ENCODE measurements at places on chromosomes 7 and 10.

GRCh38 chr7:66152371-66153191 is 37.9 kb downstream of the CRCP start:
- DNase-seq, result no peak

- DNase-seq, result peak; percentile 49
Observed at GRCh38 chr10:12214763-12215218, 18.8 kb downstream of the CDC123 start.

GRCh38 chr7:74344786-74345185 is 55.6 kb downstream of the CLIP2 start:
- DNase-seq, result no peak

DNA sequence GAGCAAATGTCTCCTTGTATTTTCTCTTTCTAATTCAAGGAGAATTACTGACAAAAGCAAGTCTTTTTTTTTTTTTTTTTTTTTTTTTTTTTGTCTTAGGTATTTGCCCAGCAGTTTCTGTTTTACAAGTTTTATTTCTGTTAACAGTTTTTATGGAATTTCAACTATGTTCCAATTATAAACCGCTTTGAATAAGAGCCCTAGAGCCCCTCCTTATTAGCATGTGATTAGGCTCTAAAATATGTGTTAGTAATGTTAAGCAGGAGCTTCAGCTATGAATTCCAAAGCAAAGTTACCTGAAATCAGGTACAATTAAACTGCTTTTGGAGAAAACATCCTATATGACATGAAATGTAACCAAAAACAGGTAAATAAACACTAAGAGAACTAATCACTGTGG is 997.0 kb upstream of the POT1 start:
- DNase-seq, result no peak

DNA sequence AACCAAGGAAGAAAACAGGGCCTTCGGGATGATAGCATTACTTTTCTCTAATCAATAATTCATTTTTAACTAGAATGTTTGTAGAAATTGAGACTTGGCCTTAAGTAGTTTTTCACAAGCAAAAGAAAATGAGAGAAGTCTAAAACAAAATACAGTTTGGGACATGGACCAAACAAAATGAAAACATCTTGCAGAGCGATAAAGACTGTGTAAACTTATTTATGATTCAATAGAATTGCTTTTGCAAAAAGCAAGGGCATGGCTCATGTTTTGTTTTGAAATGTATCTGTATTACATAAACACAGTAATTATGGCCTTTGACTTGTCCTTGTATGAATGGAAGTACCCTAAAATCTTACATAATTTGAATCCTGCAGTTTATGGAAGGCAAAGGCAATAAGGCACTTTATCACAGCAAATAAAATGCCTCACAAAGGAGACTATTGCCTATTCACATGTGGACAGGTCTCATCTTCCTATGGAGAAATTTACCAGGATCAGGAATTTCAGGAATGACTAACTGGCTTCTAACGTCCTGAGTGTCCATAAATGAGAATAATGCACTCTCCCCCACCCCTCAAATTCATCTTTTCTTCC is 295.2 kb downstream of the PTEN start:
- DNase-seq, result no peak

DNA sequence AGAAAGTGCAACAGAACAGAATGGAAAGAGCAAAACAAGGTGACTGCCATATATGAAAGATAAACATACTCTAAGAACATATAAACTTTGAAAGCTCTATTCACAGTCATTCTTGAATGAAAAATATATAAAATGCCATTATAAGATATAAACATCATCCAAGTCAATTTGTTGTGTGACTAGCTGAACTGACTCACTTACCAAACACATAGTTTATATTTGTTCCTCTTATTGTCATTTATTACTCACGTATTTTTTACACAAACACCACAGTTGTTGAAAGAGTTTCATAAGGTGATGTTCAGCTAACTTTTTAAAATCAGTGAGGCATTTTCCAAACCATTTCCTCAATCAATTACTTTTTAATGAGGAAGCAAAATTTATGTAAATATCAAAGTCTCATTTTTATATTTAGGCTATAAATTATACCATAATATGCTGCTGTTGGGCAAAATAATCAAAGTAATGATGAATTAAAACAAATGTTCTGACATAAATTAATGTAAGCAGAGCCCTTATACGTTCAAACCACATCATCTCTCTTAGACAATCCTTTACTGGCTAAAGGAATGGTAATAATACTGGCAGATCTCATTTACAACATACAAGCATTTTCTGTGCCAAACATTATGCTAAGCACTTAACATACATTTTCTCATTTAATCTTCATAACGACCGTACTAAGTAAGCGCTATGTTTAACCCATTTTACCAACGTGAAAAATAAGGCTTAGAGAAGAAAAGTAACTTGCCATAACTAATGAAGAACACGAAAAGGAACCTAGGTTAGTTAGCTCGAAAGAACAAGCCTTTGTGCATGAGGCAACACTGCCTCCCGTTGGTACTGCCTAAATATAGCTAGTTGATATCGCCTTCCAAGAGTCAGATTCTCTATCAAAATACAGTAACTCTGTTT is 7.3 kb downstream of the LRRN3 start:
- peak; percentile 59 for DNase-seq

GRCh38 chr10:98720551-98720950 is 273.8 kb upstream of the HPS1 start:
- no peak for DNase-seq

- DNase-seq, result no peak
Observed at GRCh38 chr10:78507510-78508160, 474.0 kb downstream of the RPS24 start.

DNA sequence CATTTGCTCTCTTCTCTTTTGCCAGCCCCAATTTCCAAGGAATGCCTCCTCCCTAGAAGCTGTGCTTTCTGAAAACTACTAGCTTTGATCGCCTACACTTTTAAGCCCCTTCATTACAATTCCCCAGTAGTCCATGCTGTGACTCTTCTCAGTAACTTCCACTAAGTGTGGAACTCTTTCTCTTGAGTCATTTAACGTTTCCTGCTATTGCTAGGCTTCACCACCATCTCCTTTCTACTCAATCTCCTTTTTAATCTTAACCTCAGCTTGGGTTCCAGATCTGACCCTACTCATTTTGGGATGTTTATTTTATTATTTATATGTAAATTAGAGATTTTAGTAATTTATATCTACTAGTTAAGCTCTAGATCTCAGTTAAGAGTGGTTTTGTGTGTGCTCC is 14.4 kb upstream of the SEMA3D start:
- DNase-seq, result no peak

GRCh38 chr7:151046603-151047573 is 1.4 kb upstream of the ASIC3 start:
- no peak for DNase-seq

DNA sequence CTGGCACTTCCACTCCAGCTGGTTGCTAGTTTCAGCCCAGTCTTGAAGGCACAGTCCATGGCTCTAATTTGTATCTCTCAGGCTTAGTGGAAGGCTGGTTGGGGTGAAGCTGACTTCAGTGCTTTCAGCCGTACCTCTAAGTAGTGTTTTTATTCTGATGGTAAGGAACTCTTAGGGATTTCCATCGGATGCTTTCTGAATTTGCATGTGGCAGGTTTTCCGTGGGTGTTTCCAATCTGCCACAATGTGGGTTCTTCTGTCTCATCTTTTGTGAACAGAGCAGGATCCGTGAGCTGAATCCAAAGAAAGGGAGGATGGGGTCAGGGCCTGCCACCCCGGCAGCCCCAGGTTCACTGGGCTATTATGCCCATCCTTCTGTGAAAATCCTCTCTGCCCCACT is 607.9 kb upstream of the MKI67 start:
- DNase-seq, result no peak

DNA sequence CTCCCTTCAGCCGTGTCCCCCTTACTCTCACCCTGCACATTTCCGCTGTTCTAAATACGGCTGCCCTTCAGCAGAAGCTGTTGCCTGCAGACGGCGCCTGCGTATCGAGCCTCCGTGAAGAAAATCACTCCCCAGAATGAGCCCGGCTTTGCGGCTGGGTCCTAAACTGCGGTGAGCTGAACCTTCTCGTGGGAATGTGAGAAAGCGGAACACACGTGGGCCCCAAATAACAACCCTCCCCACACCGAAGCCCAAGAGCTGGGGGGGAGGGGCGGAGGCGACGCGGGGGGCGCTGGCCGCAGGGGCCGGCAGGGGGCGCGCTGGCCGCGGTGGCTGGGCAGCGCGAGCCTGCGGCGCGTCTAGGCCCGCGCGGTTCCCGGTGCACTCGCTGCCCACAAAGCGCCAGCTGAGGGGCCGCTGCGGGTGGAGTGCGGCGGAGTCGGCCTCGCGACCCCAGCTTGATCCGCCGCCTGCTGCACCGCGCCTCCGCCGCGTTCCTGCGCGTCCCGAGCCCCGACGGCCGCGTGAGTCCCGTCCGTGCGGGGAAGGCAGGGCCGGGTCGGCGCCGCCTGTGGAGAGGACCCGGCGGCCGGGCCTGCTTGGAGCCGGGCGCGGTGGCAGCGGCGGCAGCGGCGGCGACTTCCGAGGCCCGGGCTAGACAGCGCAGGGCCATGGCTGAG is at the start of gene ZNF398:
Gene ZNF398 (plus strand): TSS at position 382 of the 680 bp plus-strand sequence. CDS start 290 bp downstream, at position 672.
- peak; percentile 86 for DNase-seq

DNA sequence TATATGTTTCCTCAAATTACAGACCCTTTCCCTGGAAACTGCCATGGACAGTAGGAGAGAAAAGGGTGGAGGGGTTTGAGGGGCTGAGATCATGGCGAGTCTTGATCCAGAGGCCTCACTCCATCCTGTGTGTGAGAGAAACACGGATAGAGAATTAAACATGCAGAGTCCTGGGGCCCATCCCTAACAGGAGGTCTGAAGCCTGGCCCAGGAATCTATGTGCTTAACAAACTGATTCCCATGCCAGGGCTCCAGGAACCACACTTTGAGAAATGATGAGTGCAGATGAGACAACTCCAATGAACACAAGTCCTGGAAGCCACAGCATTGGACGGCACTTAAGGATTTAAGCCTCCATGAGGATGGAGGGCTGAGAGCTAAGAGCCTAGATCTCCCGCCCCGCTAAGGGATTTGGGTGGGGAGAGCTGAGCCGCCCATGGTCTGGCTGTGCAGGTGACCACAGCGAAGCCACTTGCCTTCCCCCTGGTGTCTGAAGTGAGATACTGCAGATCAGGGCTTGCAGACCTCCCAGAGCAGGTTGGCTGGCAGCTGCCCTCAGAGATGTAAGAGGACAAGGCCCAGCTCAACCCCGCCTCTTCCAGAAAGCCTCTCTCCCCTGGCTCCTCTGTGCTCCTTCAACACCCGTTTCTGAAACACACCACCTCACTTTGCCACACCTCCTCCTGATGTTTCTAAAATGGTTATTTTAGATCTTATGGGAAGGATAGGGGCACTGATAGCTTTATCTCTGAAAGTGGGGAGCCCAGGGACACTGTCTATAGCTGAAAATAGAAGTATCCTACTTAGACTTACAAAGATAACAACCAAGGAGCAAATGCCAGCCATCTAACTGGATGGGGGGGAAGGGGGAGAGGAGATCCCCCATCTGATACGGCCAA is 24.8 kb upstream of the EIF5AL1 start:
- peak; percentile 42 for DNase-seq

DNA sequence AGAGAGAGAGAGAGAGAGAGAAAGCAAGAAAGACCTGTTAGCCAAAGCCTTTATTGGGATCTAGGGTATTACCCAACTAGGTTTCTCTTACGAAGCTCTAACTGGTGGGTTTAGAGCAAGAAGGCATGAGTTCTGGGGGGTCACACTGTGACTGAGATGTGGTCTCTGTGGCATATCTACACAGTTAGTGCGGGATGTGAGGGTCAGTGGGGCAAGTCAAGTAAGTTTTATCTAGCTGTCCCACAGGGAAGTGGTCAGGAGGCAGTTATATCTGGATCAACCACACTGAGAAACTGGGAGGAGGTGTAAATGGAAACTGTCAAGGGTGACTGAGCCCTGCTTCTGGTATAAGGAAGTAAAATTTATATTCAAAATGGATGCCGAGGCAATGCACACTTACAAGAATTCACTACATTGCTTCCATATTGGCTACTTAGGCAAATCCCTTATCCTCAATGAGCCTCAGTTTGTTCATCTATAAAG is 331.6 kb upstream of the HPS1 start:
- no peak for DNase-seq

- DNase-seq, result no peak
Observed at GRCh38 chr7:16299853-16300252, 121.5 kb downstream of the CRPPA start.

GRCh38 chr10:30556189-30556588 is 73.4 kb downstream of the LYZL2 start:
- DNase-seq, result no peak

GRCh38 chr10:119505588-119506315 is 36.8 kb downstream of the RGS10 start:
- no peak for DNase-seq

GRCh38 chr10:14087566-14087965 is 243.2 kb downstream of the FRMD4A start:
- no peak for DNase-seq

GRCh38 chr7:32479574-32480200 is 10.5 kb downstream of the LSM5 start:
- DNase-seq, result peak; percentile 21

GRCh38 chr7:26101361-26102151 is 50.4 kb upstream of the NFE2L3 start:
- no peak for DNase-seq

GRCh38 chr10:101772017-101772894 is 3.7 kb downstream of the FGF8 start:
- no peak for DNase-seq

- no peak for DNase-seq
Observed at GRCh38 chr7:28625432-28625831, 213.1 kb downstream of the CREB5 start.

GRCh38 chr7:127916735-127917134 is 114.5 kb downstream of the LRRC4 start:
- no peak for DNase-seq

- DNase-seq, result no peak
Observed at GRCh38 chr7:29017713-29018112, 59.6 kb upstream of the TRIL start.

DNA sequence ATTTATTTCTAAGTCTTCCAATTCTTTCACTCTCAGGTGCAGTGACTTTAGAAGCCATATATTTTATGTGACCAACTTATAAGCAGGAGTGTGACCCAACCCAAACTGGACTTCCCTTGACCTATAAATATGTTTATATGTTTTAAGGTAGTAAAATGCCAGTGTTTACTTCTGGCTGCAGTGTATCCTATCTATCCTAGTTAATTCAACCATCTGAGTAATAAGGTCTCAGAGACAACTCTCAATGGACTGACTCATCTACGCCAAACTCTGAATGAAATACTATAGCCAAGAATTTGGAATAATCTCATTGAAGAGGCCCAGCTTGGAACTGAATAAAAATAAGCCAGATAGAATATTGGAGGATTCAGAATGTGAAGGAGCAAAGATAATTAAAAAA is 544.5 kb upstream of the SORCS1 start:
- no peak for DNase-seq

DNA sequence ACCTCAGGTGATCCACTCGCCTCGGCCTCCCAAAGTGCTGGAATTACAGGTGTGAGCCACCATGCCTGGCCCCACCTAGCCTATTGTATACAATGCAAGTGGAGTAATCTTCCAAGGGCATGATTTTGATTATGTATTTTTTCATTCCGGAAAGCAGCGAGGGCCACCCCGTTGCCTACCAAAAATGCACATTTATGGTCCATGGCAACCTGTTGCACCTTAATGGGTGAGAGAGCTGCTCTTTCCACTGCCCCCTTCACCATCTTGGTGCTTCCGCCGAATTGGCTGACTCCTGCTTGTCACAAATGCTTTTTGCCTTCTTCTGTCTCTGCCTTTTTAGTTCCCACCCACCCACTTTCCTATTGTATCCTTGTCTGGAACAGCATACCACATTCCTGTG is 699.5 kb downstream of the LRMDA start:
- DNase-seq, result no peak

- peak; percentile 38 for DNase-seq
Observed at GRCh38 chr7:132455378-132455777, 120.9 kb downstream of the PLXNA4 start.

Measured in stimulated activated naive CD8-positive, alpha-beta T cell treated with anti-CD3 and anti-CD28 coated beads, Interleukin-15, Interleukin-2, amounts not matched to agents 100 U/mL and 50 U/mL, for 24 hours (primary cell).